ENCODE measurements at places on chromosomes 7 and 10.

- DNase-seq = no peak
These were observed 22.1 kb upstream of the PPP1R17 start for GRCh38 chr7:31664890-31665289.

GRCh38 chr10:5038101-5038500, 34.4 kb upstream of the AKR1C2 start:
- DNase-seq = no peak

GRCh38 chr7:27243340-27244163, 950 bp downstream of the EVX1 start:
- DNase-seq = no peak

GRCh38 chr10:22319980-22320558, 830 bp upstream of the BMI1 start:
- DNase-seq = no peak

DNA sequence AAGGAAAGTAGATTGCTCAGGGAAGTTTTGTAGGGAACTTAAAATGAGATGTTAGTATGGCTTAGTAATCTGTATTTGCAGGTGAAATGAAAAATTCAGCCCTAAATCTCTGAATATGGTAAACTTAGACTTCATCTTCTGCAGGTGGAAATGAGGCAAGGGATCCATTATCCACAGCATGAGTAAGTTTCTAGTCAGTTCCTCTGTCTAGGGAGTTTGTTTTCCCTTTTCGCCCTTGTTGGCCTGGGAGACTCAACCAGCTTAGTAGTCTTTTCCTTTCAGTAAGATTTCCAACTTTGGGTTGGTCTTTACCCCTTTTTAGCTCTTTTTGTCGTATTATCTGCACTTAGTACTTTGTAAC, 65.6 kb downstream of the ZEB1 start:
- no peak for DNase-seq

DNA sequence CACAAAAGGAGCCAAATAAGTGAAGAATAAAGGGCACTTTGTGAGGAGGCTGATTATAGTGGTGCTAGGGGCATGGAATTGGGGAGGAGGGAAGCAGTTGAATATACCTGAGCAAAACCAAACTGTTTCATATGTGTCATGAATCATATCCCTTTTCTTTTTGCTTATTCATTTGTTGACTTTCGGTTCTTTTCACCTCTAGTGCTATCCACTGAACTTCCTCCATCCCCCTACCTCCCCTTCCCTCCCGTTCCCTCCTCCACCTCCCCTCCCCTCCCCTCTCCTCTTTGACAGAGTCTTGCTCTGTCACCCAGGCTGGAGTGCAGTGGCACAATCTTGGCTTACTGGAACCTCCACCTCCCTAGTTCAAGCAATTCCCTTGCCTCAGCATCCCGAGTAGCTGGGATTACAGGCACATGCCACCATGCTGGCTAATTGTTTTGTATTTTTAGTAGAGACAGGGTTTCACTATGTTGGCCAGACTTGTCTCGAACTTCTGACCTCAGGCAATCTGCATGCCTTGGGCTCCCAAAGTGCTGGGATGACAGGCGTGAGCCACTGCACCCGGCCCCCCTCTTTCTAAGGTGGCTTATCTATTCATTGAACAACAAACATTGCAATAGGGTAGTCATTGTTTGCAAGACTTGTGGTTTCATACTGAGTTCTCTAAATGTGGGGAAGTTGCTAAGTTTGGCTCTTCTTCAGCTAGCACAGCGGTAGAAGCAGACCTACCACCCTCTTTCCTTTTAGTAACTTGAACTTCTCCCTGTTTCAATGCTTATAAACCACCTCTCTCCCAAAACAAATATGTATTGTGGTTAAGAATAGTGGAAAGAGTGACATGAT, 150.4 kb upstream of the PRPS1L1 start:
- no peak for DNase-seq

GRCh38 chr10:128763588-128763987, 637.4 kb upstream of the MKI67 start:
- no peak for DNase-seq

DNA sequence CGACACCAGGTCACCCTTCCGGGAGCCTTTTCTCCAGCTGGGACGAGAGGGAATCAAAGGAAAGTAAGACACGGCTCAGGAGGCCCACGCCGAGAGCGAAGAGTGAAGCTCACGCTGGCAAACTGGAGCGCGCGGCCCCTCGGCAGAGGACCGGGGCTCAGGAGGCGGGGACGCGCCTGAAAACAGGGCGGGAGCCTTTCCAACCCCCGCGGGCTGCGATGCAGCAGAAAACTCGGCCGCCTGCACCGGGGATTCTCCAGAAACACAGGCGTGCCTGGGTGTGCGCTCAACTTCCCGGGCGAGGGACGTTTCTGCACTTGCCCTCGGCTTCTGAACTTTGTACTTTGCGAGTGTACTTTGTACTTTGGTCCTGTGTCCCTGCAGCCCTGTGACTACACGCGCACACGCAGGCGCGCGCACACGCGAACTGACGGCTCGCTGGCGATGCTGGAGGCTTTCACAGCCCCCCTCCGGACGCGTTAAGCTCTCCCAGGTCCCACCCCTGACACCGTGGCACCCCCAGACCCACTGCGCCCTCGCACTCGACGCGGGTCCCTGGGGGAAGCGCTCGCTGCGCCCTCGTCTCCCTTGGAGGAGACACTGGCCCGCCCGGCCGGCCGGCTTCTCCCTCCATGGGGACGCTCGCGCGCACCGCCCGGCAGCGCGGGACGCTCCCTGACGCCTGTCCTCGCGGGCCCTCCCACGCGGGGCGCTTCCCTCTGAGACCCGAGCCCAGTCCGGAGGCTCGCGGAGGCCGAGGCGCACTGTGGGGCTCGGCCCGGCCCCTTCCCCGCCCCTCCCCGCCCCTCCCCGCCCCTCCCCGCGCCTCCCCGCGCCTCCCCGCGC, 588 bp upstream of the PAOX start:
- DNase-seq = no peak

- DNase-seq = no peak
These were observed 154.7 kb downstream of the ARID5B start for GRCh38 chr10:62056219-62056618.

GRCh38 chr7:14685167-14685566, 217.4 kb downstream of the DGKB start:
- DNase-seq = no peak

DNA sequence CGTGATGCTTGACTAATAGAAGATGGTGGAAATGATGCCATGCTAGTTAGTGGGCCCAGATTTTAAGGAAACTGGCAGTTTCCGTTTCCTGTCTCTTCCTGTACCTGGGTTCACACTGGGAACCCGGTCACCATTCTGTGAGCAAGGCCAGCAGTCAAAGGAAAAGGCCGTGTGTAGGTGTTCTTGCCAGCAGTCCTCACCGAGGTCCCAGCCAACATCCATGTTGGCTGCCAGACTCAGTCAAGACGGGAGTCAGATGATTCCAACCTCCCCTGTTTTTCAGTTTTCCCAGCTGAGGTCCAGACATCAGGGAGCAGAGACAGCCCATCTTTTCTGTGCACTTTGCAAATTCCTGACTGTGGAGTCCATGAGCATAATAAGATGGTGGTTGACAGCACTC, 15.2 kb upstream of the PILRB start:
- no peak for DNase-seq

DNA sequence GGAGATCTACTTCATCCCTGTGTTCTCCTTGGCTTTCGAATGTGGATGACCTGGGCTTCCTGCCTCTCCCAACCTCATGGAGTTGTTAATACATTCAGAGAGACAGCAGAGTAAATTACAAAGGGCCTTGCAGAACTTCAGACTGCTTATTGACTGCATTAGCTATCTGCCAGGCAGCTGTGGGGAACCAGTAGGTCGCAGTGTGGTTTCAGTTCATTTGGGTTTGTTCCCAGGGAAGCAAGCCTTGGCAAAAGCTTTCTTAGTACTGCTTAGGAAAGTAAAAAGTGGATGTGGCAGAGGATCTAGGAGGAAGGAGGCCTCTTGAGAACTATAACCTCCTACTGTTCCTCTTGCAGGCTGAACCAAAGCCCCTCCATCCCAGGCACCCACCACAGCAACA, 9.2 kb downstream of the NPFFR1 start:
- DNase-seq = no peak

DNA sequence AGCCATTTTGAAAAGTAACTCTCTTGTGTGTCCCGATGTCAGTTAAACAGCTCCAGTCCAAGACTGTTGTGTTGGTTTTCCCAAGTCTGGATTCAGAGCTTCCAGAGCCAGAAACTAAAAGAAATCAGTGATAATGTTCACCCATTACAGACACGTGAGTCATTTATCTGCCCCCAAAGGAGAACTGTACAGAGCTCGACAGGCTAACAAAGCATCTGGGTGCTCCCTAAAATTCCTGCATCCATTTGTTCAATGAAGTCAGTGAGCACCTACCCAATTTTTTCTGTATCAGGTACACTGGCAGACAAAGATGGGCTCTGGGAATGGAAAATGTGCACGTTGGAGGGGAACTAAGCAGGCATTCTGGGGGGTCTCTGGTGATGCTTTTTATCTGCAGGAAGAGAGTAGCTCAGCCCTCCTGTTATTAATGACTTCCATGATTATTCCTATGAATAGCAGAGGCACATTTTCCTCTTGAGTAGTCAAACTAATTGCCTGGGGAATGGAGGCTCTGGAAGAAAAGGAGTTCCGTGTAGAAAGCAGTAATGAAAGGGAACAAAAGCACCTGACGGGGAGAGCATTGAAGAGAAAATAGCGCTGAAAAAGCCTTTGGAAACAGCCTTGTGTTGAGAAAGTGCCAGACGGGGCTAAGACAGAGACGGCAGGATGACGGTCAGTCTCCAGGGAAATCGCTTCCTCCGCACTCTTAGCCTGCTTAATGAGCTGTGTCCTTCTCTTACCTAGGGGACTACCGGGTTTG, 75.3 kb downstream of the GAD2 start:
- DNase-seq = no peak

DNA sequence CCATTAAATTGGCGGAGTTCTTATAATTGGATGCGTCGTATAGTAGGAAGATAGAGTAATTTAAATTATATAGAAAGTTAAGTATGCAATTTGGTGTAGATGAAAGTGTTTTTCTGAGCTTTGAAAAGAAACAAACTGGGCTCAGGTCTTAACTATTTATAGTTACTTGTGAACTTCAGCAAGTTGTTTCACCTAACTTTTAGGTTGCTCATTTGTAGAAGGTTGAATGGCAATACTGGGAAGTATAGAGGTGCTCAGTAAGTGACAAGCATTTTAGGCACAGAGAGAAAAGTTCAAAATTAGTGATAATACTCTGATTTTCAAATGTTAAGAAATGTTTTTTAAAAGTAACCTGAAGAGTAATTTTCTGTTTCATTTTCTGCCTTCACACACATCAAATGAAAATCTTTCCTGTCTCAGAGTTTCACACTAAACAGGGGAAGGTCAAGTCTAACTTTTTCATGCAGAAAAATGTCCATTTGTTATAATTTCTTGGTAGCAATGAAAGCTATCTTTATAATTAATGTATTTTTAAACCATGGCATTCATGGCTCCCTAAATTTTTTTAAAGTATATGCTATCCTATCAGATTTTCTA, 146.5 kb downstream of the PHF14 start:
- DNase-seq = no peak

DNA sequence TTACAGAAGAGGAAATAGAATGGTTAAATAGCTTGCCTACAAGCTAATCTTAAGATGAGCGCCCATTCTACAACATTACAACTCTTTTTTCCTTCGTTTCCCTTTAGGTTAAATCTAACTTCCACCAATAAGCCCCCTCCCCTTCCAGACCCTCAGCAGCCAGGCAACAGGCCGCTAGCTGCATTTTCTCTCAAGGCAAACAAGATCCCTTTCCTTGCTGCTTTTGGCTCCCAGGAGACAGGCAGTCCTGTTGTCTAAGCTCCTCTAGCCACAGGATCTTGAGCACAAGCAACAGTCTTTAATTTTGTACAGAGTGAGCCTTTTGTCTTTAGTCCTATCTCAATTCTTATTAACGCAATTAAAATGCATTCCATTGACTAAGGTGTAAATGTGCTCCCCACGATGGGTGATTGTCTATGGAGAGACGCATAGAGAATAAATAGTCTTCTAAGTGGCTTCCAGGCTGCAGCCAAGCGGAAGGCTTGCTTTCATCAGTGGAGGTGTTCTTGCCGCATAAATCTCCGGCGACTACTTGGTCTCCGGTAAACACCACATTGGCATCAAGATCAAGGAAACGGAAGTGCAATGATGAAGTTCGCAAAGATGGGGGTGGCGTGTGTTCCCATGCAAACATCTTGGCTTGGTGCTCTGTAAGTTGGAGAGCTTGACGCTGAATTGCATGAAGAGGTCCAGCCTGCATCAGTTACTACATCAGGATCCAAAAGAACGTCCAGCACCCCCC, 181.9 kb upstream of the LYZL2 start:
- no peak for DNase-seq

- DNase-seq = no peak
These were observed 149.2 kb downstream of the RAPGEF5 start for GRCh38 chr7:22207724-22208225.

- no peak for DNase-seq
These were observed 6.7 kb downstream of the CALN1 start for GRCh38 chr7:72405418-72405817.

DNA sequence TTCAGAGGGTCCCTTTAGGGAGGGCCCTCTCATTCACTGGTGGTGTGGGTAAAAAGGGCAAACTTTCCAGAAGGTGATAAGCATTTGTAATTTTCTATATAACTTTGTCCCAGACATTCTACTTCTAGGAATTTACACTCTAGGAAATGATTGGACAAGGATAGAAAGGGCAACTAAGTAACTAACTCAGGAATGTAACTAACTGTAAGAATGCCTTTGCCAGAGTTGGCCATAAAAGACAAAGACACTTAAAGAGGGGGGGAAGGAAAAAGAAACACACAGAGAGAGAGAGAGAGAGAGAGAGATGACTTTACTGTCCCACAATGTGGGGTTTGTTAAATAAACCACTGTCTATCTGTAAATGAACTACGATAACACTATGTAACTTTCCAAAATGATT, 38.5 kb upstream of the ITPRID1 start:
- DNase-seq = no peak

- DNase-seq = no peak
These were observed 51.3 kb downstream of the PWWP2B start for GRCh38 chr10:132448248-132448731.

GRCh38 chr10:130424418-130424817, 288.2 kb downstream of the GLRX3 start:
- DNase-seq = no peak

DNA sequence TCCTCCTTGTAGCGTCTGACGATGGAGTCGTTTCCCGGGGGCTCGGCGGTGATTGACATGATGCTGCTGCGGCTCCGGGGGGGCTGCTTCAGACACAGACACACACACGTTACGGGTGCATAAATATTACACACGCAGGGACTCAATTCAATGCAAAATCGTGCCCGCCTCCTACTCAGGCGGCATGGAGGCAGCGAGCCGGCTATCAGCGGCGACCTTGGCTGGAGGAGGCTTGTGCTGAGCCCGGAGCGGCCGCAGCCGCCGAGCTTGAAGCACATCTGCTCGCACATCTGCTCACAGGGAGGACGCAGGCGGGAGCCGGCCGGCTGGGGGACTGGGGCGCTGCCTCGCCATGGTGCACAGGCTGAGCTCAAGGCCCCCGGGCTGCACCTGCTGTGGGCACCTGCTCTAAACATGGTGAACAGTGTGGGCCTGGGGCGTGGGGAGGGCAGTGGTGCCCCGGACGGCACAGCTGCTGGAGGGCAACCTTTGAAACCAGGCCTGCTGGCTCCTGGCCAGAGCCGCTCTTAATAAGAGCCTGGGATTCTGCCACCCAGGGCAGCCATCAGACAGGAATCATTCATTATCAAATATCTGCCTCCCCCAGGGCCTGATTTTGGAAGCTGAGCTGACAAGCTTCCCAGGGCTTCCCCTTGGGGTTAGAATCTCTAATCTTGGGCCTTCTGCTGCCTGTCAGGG, 84.7 kb upstream of the GNA12 start:
- peak; percentile 9 for DNase-seq

GRCh38 chr10:80473096-80473657, 19.1 kb downstream of the TSPAN14 start:
- no peak for DNase-seq
